ENCODE measurements at places on chromosomes 12 and 14.

GRCh38 chr12:50082644-50083043 lies 2.5 kb upstream of the SMARCD1 start:
- no peak for DNase-seq

DNA sequence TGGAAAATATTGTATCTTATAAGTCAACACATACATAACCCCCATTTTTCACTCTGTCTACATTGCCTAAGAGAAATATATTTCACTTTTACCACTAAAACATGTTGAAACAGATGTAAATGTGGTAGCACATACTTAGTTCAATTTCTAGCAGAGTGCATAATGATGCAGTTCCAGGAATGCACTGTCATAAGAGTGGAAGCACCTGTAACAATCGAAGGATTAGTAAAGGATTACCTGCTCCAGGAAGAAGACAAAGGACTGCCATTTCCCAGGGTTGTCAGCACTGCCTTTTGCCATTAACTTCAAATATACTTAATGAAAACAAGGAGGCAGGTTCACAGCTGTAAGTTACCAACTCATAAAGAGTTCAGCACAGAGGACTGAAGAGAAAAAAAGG lies 24.6 kb downstream of the DAD1 start:
- DNase-seq: no peak

DNA sequence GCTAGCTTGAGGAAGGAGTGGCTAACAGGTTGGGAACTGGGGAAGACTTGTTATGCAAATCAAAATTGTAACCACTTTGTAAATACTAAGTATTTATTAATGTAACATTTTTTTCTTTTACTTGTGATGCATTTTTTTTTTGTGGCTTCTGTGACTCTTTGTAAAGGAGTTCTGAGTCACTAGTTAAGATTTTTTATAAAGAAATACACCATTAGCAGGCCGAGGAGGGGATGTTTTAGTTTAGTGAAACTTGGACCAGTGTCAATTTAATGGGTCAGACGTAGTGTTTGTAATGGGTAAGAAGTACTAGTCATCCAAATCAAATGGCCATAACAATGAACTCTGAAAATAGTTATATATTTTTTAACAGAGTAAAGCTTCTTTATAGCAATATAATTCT lies 43.1 kb downstream of the AKAP6 start:
- DNase-seq: no peak

- DNase-seq: no peak
Observed at GRCh38 chr12:25785134-25785533, 173.3 kb upstream of the RASSF8 start.

DNA sequence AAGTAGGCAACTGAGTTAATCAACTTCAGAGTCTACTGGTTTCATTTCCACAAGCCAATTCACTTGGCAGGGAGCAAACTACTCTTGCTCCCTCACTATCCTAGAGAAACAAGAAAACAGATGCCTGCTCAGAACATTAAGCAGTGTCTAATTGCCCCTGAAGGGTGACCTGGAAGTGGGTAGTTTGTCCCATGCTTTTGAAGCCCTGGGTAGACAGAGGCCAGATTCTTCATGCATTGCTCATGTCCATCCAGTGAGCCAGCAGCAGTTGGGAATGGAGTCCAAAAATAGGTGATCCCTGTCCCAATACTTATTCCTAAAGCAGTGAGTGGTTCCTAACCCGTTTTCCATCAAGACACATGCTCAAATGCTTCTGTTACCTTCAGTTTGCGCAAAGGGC lies 48.8 kb downstream of the BICDL1 start:
- DNase-seq: no peak

Measured in HEK293T (cell line).